RWPE2 (cell line): ENCODE measurements at places on chromosomes 4 and X.

DNA sequence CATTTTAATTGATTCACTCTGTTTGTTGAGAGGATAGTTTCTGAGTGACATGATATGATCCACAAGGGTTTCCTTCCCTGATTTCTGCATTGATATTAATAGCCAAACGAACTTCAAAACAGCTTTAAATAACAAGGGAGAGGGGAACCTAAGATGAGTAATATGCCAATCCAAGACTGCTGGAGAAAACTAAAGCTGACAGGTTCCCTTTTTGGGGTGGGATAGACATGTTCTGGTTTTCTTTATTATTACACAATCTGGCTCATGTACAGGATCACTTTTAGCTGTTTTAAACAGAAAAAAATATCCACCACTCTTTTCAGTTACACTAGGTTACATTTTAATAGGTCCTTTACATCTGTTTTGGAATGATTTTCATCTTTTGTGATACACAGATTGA, 182.2 kb downstream of the AR start:
- H3K4me3 ChIP-seq: no peak overlapping the region
- H3K27ac ChIP-seq: no peak overlapping the region
- no peaks in the 10 kb centered on the region for H3K27me3 ChIP-seq
- DNase-seq: no peak
- H3K36me3 ChIP-seq: no peaks in the 10 kb centered on the region

- no peak overlapping the region for H3K27ac ChIP-seq
- no peaks in the 10 kb centered on the region for H3K4me1 ChIP-seq
- no peak for DNase-seq
- H3K4me3 ChIP-seq: no peak overlapping the region
These were observed 279.2 kb upstream of the FGF16 start for GRCh38 chrX:77167993-77168392.

GRCh38 chr4:109131559-109131958, 170.9 kb downstream of the COL25A1 start:
- H3K36me3 ChIP-seq: no peaks in the 10 kb centered on the region
- H3K27ac ChIP-seq: no peak overlapping the region
- no peak overlapping the region for H3K4me3 ChIP-seq
- no peaks in the 10 kb centered on the region for H3K27me3 ChIP-seq
- no peaks in the 10 kb centered on the region for H3K4me1 ChIP-seq
- DNase-seq: no peak

DNA sequence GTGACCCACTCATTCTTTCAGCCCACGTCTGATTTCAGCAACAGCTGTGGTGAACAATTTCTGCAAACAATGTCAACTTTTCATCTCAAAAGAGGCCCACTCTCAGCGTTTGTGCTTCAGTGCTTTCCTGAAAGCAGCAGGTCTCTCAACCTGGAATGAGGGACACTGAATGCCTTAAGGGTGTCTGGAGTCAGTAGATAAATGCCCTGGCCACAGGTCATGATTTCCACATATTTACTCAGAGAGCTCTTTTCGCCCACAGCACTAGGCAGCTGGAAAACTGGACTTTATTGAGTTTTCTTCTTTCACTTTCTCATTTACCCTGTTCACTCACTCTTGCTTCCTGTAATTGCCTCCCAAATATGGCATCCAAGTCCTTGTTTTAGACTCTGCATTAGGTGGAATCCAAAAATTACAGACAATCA, 52.8 kb downstream of the NPFFR2 start:
- no peak overlapping the region for H3K27ac ChIP-seq
- no peaks in the 10 kb centered on the region for H3K27me3 ChIP-seq
- DNase-seq: no peak
- no peaks in the 10 kb centered on the region for H3K4me1 ChIP-seq
- H3K4me3 ChIP-seq: no peak overlapping the region
- no peaks in the 10 kb centered on the region for H3K36me3 ChIP-seq

DNA sequence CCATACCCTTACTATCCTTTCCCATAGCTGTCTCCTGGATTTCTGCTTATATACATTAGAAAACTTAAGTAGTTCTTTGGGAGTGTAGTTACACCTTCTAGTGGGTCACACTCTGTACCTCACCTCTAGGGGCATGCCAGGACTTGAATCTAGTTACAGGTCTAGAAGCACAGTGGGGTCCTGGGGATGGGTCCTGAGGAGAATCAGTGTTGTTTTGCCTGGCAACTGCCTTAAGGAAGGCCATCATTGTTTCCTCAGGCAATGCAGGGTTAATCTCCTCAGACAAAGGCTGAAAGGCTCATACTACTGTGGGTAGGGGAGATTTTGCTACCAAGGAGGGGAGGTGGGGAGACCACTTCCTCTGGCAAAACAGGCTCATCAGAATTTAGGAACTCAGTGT, 750.3 kb downstream of the FAT4 start:
- no peak for DNase-seq
- no peak overlapping the region for H3K27ac ChIP-seq
- no peaks in the 10 kb centered on the region for H3K36me3 ChIP-seq
- no peaks in the 10 kb centered on the region for H3K4me1 ChIP-seq
- H3K4me3 ChIP-seq: no peak overlapping the region
- no peaks in the 10 kb centered on the region for H3K27me3 ChIP-seq

DNA sequence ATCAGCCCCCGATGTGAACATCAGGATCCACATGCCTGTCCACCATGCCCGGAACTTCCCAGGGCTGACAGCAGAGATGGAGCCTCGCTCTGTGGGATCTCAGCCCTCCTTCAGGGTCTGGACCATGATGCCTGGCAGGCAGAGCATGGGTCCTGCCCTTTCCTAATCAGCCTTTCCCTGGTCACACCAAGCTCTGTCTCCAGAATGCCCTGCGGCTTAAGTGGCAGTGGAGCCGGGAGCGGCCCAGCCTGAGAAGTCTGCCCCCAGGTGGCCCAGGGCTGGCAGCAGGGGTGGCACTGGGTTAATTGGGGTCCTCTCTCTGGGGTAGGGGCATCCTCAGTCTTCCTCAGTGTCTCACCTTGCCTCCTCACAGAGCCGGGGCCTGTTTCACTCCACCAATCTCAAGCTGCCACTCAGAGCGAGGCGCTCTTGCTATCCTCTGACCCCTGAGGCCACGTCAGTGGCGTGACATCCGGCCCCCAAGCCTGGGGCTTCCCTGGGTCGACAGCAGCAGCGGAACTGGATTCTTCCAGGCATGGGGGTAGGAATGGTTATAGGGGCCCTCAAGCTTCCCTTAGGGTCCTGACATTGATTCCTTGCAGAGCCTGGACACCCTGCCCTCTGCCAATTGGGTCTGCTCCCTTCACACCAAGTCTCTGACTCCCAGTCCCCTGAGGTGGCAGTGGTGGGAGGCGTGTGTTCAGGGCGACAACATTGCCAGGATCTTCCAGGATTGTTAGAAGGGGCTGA, 20.8 kb upstream of the TMEM185A start:
- no peak overlapping the region for H3K4me3 ChIP-seq
- H3K4me1 ChIP-seq: no peaks in the 10 kb centered on the region
- no peaks in the 10 kb centered on the region for H3K27me3 ChIP-seq
- no peak overlapping the region for H3K27ac ChIP-seq
- no peaks in the 10 kb centered on the region for H3K36me3 ChIP-seq
- DNase-seq: no peak

- H3K27ac ChIP-seq: no peak overlapping the region
- no peak for DNase-seq
- H3K36me3 ChIP-seq: no peaks in the 10 kb centered on the region
- no peaks in the 10 kb centered on the region for H3K27me3 ChIP-seq
These were observed 105.8 kb downstream of the POLA1 start for GRCh38 chrX:24799565-24799964.

GRCh38 chr4:79338148-79338547, 12.3 kb upstream of the NAA11 start:
- no peaks in the 10 kb centered on the region for H3K36me3 ChIP-seq
- no peak overlapping the region for H3K4me3 ChIP-seq
- no peak overlapping the region for H3K27ac ChIP-seq

GRCh38 chr4:13445841-13446790, 38.0 kb downstream of the RAB28 start:
- no peak for DNase-seq
- H3K4me3 ChIP-seq: no peak overlapping the region
- H3K27ac ChIP-seq: no peak overlapping the region
- no peaks in the 10 kb centered on the region for H3K27me3 ChIP-seq
- H3K36me3 ChIP-seq: no peaks in the 10 kb centered on the region; the same call in 1 of the 2 replicates

GRCh38 chr4:102819588-102820365, 7.6 kb downstream of the UBE2D3 start:
- H3K36me3 ChIP-seq: peaks cover 75% of the 10 kb centered on the region
- no peak for DNase-seq

- no peaks in the 10 kb centered on the region for H3K4me1 ChIP-seq
- H3K27me3 ChIP-seq: no peaks in the 10 kb centered on the region
- no peak for DNase-seq
- no peaks in the 10 kb centered on the region for H3K36me3 ChIP-seq
These were observed 4.7 kb downstream of the PTTG2 start for GRCh38 chr4:37964734-37965457.

- DNase-seq: no peak
- H3K4me1 ChIP-seq: peaks cover 15% of the 10 kb centered on the region
- no peak overlapping the region for H3K27ac ChIP-seq
- no peaks in the 10 kb centered on the region for H3K27me3 ChIP-seq
- no peaks in the 10 kb centered on the region for H3K36me3 ChIP-seq
These were observed 123.1 kb downstream of the AFF1 start for GRCh38 chr4:87057835-87058355.

GRCh38 chr4:68272860-68273259, 27.4 kb upstream of the TMPRSS11B start:
- H3K36me3 ChIP-seq: no peaks in the 10 kb centered on the region
- peak overlapping the region; percentile 24 for H3K27ac ChIP-seq
- peaks cover 18% of the 10 kb centered on the region for H3K4me1 ChIP-seq
- H3K27me3 ChIP-seq: no peaks in the 10 kb centered on the region
- H3K4me3 ChIP-seq: no peak overlapping the region
- DNase-seq: no peak

DNA sequence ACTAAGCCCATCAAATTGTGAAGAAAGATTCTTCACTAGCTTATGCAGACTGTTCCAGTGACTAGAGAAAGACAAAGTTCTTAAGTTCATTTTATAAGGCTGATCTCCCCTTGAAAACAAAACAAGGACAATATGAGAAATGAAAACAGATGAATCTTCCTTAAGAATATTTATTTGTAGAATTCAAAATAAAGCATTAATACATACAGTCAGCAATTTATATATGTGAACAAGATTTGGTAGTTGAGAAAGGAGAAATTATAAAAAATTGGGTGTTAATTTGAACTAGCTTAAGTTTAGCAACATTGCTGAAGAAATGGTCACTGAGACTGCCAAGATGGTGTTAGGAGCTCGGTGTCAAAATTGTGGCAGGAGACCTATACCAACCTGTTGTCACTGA, 41.4 kb upstream of the TAPT1 start:
- no peak overlapping the region for H3K4me3 ChIP-seq
- H3K36me3 ChIP-seq: no peaks in the 10 kb centered on the region
- H3K4me1 ChIP-seq: peaks cover 15% of the 10 kb centered on the region
- no peak for DNase-seq
- no peak overlapping the region for H3K27ac ChIP-seq

- no peaks in the 10 kb centered on the region for H3K4me1 ChIP-seq
- H3K36me3 ChIP-seq: no peaks in the 10 kb centered on the region
- no peak overlapping the region for H3K27ac ChIP-seq
- H3K27me3 ChIP-seq: no peaks in the 10 kb centered on the region
These were observed 227.3 kb upstream of the TENM3 start for GRCh38 chr4:182015893-182016292.

DNA sequence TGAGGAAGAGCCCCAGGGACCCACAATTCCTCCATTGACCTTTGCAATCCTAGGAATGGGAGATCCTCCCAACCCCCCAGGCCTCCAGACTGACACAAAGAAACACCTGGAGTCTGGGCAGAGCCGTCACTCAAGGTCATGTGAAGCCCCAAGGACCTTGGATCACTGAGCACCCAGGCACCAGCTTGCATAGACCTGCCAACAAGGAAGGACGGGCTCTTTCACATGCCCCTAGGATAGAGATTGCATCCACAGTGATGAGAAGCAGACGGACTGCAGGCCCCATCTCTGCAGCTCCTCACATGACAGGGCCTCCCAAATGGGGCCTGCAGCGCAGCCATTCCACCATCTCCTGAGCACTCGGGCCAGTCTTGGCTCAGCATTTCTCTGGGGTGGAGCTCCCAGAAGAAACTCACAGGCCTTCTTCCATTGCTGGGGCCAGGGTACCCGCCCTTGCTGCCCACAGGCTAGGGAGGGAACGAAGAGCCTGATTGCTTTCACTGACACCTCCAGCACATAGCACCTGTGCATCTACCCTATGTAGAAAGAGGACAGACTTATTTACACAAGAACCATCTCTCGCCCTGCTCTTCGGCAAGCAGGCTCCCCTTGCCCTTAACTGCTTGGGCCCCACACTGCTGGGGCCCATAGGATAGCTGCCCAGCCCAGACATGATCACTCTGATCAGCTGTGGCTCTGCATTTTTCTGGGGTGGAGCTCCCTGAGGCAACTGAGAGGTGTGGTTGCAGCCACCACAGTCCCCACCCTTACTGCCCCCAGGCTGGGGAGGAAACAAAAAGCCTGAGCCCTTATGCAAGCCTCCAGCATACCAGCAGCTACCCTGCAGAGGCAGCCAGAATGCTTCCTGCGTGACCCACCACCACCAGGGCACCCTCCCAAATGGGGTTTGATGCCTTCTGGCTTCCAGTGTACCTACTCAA, 185.7 kb upstream of the ZCCHC13 start:
- no peak overlapping the region for H3K4me3 ChIP-seq
- H3K27me3 ChIP-seq: no peaks in the 10 kb centered on the region
- H3K27ac ChIP-seq: no peak overlapping the region
- no peaks in the 10 kb centered on the region for H3K36me3 ChIP-seq

- no peaks in the 10 kb centered on the region for H3K36me3 ChIP-seq
- no peak overlapping the region for H3K27ac ChIP-seq
- peaks cover 7% of the 10 kb centered on the region for H3K4me1 ChIP-seq
- no peak overlapping the region for H3K4me3 ChIP-seq
- H3K27me3 ChIP-seq: no peaks in the 10 kb centered on the region
- no peak for DNase-seq
These were observed 68.8 kb downstream of the TBL1X start for GRCh38 chrX:9533611-9534010.

GRCh38 chr4:93147524-93148212, 680.9 kb upstream of the ATOH1 start:
- no peak for DNase-seq
- no peaks in the 10 kb centered on the region for H3K4me1 ChIP-seq
- H3K27ac ChIP-seq: no peak overlapping the region
- H3K36me3 ChIP-seq: no peaks in the 10 kb centered on the region
- H3K27me3 ChIP-seq: no peaks in the 10 kb centered on the region

GRCh38 chrX:77014377-77015372, 432.5 kb upstream of the FGF16 start:
- no peaks in the 10 kb centered on the region for H3K27me3 ChIP-seq
- H3K36me3 ChIP-seq: no peaks in the 10 kb centered on the region
- no peaks in the 10 kb centered on the region for H3K4me1 ChIP-seq

DNA sequence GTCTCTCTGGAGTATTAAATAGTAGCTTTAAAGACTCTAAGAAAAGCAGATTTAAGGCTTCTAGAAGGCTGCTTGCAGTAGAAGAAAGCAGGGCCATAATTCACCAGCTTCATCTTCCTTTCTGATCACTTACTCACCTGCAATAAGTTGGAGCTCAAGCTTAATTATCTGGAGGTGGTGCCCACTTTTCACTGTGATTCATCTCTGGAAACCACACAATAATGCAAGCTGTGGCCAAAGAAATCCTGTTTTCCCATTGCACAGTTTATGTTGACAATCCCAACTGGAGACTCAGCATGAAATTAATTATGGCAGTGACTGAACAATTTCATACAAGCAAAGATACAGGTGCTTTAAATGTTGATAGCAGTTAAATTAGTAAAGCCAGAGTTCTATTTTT, 14.7 kb downstream of the CWH43 start:
- H3K4me3 ChIP-seq: no peak overlapping the region
- no peaks in the 10 kb centered on the region for H3K36me3 ChIP-seq
